ENCODE measurements at places on chromosomes 13 and 19.

GRCh38 chr19:12994701-12995595 lies at the start of gene NFIX:
Gene NFIX, plus strand, starts transcription at chr19:12995475. Its CDS starts 363 bp downstream, at chr19:12995838.
- peak; percentile 40 for DNase-seq

GRCh38 chr19:5024282-5024681 lies 55.4 kb downstream of the KDM4B start:
- DNase-seq: no peak

DNA sequence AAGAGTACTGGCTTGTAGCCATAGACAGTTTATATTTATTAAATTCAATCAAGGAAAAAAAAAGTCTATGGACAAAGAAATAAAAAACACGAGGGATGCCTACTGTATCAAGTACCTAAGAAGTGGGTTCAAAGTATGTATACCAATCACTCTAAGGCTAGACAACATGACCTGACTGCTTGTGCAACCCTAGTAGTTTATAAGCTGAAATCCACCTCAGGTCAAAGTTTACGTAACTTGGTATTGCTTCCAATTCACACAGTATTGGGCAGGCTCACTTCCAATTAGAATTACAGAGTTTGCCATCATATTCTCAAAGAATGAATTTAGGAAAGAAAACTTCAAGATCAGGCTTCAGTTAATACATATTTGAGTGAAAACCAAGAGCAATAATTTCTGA lies 657.8 kb downstream of the DACH1 start:
- no peak for DNase-seq

GRCh38 chr13:103203735-103204330 lies 137.6 kb upstream of the SLC10A2 start:
- no peak for DNase-seq
